ENCODE measurements at places on chromosomes 3 and 15. TPM values are rescaled to one million over a fixed set of nuclear protein-coding genes. Genes with fewer than 3 reads are reported as not detected.

CHRM5 gene
- 0.06 TPM for total RNA-seq

CADPS gene
- 0.98 TPM for total RNA-seq

TRAT1 gene
- total RNA-seq: 1.9 TPM

ZNF621 gene
- total RNA-seq: 25.4 TPM

GRCh38 chr15:66433726-66434125, 47.0 kb downstream of the MAP2K1 start:
- no peak for DNase-seq

DNA sequence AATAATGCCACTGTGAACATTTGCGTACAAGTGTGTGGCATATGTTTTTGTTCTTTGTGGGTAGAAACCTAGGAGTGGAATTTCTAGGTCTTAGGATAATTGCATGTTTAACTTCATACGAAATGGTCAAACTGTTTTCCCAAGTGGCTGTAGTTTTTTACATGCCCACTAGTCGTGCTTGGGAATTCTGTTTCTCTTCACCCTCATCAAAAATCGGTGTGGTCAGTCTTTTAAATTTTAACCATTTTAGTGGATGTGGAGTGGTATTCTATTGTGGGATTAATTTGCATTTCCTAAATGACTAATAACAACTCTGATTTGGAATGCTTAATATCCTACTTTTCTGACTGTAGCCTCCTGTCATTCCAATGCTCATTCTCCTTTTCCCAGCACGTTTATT, 27.6 kb downstream of the ZFAND6 start:
- DNase-seq: no peak

DNA sequence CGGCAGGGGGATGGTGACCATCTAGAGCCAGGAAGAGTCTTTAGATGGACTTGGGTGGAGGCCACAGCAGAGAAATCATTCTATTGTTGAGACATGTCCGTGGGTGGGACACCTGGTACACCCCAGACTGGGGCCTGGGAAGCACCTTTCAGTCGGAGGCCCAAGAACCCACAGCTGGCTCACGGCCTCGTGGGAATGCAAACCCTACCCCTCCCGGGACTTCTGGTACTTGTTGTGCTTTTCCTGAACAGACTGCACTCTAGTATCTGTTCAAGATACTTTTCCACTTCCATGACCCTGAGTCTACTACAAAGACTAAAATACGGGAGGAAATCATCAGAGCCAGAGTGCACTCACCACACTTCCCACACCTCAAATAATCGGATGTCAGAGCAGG, 60.7 kb downstream of the BDH1 start:
- no peak for DNase-seq

DNA sequence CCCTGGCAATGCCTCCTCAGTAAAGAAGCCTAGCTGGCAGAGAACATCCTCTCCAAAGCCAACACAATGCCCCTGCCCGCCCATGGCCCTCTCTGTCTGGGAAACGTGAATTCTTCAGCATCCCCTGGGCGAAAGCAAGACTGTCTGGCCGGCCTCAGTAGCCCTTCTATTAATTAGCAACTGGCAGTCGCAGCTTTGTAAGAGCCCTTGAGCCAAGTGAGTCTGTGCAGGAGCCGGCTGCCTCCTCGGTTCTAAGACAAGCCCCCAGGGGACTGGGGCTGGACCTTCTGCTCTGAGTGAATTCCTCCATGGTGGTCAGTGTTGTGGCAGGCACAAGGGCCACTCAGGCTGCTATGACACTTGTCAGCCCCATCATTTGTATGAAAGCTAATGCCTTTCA, 7.4 kb downstream of the HCN4 start:
- no peak for DNase-seq

GRCh38 chr3:8458238-8458661, 43.4 kb upstream of the LMCD1 start:
- no peak for DNase-seq

DNA sequence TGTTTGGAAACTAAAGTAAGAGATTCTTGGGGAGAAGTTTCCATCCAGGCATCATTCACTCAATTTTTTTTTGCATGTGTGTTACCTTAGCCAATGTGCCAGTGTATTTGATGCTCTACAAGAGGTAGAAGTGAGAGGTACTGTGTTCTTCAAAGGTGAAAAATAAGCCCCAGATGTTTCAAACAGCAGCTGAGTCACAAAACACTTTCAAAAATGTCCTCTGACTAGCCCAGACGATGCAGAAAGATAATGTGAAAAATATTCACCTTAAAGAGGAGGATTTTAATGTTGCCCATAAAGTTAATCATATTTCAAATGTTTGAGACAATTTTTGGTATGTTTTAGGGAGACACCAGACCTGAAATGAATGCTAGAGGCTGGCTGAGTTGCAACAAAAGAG, 107.7 kb upstream of the RASGRP1 start:
- no peak for DNase-seq
